Lung (tissue), 17 donors: ENCODE measurements at places on chromosomes 5 and 9. TPM values are rescaled to one million over a fixed set of nuclear protein-coding genes. Genes with fewer than 3 reads are reported as not detected.

The PLEKHG4B gene
- 4.0 TPM for total RNA-seq

The SPINK7 gene
- not detected for total RNA-seq

The NPR3 gene
- total RNA-seq = 13.7 TPM

The CSF1R gene
- total RNA-seq = 29.1 TPM

The PCDHGA2 gene
- total RNA-seq = 7.7 TPM

The RUSC2 gene
- 25.7 TPM for total RNA-seq

The KCNMB1 gene
- total RNA-seq = 5.2 TPM

The PCDHB16 gene
- 3.6 TPM for total RNA-seq

DNA sequence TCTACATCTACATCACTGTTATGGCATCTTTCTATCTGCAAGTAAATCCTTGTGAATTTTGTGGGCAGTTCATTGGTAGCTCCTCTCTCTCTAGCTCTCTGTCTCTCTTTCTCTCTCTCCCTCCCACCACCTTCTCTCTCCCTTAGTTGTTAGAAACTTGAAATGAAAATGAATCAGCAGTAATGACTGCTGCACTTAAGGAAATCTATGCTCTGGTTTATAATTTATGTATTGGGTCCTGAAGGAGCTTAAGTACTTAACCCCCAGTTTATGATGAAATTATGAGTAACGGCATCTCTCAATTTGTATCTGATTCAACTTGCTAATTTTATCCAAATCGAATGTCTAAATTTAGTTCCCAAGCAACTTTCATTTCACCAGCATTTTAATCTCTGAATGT is 52.0 kb upstream of the PTGER4 start:
- H3K27me3 ChIP-seq = no peaks in the 10 kb centered on the region
- no peak overlapping the region for H3K4me3 ChIP-seq
- no peaks in the 10 kb centered on the region for H3K4me1 ChIP-seq
- no peaks in the 10 kb centered on the region for H3K36me3 ChIP-seq

DNA sequence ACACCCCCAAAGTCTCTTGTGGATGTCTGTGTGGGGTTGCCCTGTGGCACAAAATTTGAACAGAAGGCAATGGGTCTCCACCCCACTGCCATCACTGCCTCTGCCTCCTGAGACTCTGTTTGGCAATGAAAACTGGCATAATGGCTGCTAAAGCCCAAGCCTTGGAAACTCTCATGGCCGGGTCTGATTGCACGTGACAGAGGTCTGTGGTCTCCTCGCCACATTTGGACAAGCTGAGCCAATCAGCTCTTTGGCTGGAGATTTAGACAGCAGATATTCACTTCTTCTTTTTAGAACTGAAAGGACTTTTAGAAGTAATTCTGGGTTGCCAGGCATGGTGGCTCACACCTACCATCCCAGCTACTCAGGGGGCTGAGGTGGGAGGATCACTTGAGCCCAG is 5.5 kb downstream of the GGTA1 start:
- H3K4me1 ChIP-seq = peaks cover 2% of the 10 kb centered on the region
- no peaks in the 10 kb centered on the region for H3K27me3 ChIP-seq
- no peak overlapping the region for H3K27ac ChIP-seq

- H3K27ac ChIP-seq = no peak overlapping the region
- no peak overlapping the region for H3K4me3 ChIP-seq
- H3K4me1 ChIP-seq = peaks cover 9% of the 10 kb centered on the region
Measured at GRCh38 chr9:133256686-133257091, 18.3 kb downstream of the ABO start.

DNA sequence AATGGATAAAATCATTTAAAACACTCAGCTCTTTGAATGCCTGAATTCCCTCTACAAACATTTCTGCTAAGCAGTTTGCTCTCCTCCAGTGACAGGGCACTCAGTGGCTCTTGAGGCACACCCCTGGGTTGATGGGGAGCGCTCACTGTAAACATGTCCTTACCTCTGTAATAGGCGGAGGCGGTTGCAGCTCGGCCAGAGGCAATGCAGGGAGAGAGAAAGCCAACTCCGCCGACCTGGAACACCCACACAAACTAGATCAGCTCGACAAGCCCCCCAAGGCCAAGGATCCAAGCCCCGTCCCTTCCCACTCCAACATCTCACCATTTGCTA is 329 bp downstream of the CDC23 start:
- peak overlapping the region; percentile 91 for H3K4me3 ChIP-seq
- peak overlapping the region; percentile 82 for H3K27ac ChIP-seq
- no peaks in the 10 kb centered on the region for H3K27me3 ChIP-seq
- H3K4me1 ChIP-seq = peaks cover 4% of the 10 kb centered on the region

DNA sequence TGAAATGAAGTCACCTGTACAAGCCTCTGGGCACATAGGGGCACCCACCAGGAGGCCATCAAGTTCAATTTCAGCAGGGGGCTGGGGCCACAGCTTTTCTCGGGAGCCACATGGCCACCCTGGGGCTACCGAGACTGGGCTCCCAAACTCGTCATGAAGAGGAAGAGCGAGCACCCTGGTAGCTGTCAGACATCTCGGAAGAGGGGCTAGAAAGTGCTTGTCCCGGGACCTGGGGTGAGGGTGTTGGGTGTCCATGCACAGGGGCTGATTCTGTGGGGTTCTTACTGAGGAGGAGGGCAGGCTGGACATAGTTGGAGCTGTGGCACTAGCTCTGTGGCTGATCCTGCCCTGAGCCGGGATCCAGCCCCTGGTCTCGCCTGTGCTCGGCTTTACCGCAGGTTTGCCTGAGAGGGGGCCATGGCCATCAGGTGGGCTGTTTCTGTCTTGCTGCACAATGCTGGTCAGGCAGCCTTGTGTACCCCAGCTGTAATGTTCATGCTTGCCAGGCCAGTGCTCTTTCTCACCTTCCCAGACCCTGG is 70.3 kb downstream of the PHF2 start:
- H3K27ac ChIP-seq = no peak overlapping the region
- H3K4me1 ChIP-seq = no peaks in the 10 kb centered on the region
- no peak for DNase-seq
- H3K27me3 ChIP-seq = no peaks in the 10 kb centered on the region

DNA sequence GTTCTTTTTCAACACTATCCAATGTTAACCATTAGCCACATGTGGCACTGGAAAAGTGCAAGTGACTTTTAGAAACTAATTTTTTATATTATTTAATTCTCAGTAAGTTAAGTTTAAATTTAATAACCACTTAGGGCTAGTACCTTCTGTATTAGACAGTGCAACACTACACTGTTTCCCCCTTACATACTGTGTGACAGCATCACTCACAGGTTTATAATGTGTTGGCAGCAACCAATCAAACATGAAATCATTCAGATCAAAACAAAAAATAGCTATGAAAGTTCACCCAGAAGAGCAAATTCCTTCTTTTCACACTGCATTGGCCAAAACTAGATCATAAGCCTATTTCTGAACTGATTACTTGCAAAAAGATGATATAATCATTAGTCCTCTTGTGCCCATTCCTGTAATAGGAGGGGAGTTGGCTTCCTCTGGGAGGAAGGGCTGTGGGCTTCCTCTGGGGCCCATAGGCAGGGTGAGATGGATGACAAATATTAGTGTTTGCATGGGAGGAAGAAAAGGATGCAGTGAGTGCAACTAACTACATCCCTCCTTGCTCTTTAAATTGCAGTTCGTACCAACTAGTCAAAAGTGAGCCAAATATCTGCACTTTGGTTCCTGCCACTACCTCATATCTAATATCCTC is 708.1 kb upstream of the RGMB start:
- no peaks in the 10 kb centered on the region for H3K4me1 ChIP-seq
- no peaks in the 10 kb centered on the region for H3K27me3 ChIP-seq
- H3K27ac ChIP-seq = no peak overlapping the region
- DNase-seq = no peak

DNA sequence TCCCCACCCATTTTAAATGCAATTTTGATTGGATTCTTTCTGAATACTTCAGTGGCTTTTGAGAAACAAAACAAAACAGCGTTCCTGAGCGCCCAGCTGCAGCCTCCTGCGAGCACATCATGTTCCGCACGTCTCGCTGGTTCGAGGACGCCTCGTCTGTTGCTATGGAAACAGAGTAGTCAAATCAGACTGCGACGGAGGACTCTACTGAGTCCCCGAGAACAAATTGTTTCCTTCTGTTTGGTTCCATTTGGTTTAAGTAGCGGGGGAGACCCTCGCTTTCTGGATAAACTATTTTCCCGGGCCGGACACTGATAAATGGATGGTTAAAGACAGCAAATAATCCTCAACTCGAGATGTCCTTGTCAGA is 69.0 kb downstream of the SLC28A3 start:
- peaks cover 3% of the 10 kb centered on the region for H3K4me1 ChIP-seq
- H3K27me3 ChIP-seq = no peaks in the 10 kb centered on the region
- H3K27ac ChIP-seq = no peak overlapping the region
- DNase-seq = peak; percentile 95
- H3K36me3 ChIP-seq = no peaks in the 10 kb centered on the region

GRCh38 chr5:31585895-31586270 is 53.0 kb upstream of the PDZD2 start:
- H3K27ac ChIP-seq = no peak overlapping the region
- no peaks in the 10 kb centered on the region for H3K4me1 ChIP-seq
- DNase-seq = no peak
- H3K36me3 ChIP-seq = no peaks in the 10 kb centered on the region
- H3K27me3 ChIP-seq = no peaks in the 10 kb centered on the region

GRCh38 chr9:123070198-123070597 is 36.7 kb downstream of the GPR21 start:
- H3K4me3 ChIP-seq = no peak overlapping the region
- peaks cover 6% of the 10 kb centered on the region for H3K4me1 ChIP-seq
- H3K36me3 ChIP-seq = peaks cover 39% of the 10 kb centered on the region

DNA sequence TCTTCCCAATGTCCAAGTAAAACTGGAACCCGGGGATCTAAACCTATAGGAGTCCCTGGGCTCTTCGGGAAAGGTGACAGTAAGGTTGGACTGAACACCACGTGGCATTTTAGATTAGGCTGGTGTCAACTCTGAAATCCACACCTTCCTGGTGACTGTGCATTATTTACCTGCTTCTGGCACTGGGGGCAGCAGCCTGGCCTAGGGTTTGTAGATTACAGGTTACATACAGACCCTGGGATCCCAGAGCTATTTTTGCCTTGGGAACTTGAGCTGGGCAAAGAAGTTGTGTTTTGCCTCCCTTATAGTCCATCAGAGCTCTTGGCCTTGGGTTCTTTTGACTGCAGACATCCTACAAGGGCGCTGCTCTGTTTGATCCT is 173.2 kb downstream of the DAB2IP start:
- H3K27me3 ChIP-seq = no peaks in the 10 kb centered on the region
- H3K27ac ChIP-seq = no peak overlapping the region
- no peaks in the 10 kb centered on the region for H3K36me3 ChIP-seq
- no peak for DNase-seq
- H3K4me1 ChIP-seq = peaks cover 6% of the 10 kb centered on the region

DNA sequence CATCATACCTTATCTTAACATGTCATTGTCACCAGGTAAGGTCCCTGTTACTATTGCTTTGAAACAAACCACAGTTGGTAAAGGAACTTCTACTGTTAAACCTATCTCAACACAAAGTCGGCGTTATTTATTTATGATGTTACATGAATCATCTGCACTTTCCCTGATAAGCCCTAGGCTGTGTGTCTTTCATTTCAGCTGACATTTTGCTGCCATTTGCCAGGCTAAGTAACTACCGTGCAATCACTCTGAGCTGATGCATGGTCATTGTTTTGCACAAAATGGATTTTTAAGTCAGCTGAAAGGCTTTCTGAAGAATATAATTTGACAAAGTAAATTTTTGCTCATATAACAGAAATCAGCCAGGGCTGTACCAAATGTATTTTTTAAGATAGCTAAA is 546.5 kb downstream of the ZNF608 start:
- no peaks in the 10 kb centered on the region for H3K27me3 ChIP-seq
- H3K36me3 ChIP-seq = no peaks in the 10 kb centered on the region
- peaks cover 7% of the 10 kb centered on the region for H3K4me1 ChIP-seq
- no peak overlapping the region for H3K27ac ChIP-seq

- H3K27ac ChIP-seq = no peak overlapping the region
- H3K27me3 ChIP-seq = no peaks in the 10 kb centered on the region
- no peak for DNase-seq
- H3K4me3 ChIP-seq = no peak overlapping the region
- no peaks in the 10 kb centered on the region for H3K36me3 ChIP-seq
- no peaks in the 10 kb centered on the region for H3K4me1 ChIP-seq
Measured at GRCh38 chr5:128778474-128778873, 186.8 kb upstream of the SLC27A6 start.

DNA sequence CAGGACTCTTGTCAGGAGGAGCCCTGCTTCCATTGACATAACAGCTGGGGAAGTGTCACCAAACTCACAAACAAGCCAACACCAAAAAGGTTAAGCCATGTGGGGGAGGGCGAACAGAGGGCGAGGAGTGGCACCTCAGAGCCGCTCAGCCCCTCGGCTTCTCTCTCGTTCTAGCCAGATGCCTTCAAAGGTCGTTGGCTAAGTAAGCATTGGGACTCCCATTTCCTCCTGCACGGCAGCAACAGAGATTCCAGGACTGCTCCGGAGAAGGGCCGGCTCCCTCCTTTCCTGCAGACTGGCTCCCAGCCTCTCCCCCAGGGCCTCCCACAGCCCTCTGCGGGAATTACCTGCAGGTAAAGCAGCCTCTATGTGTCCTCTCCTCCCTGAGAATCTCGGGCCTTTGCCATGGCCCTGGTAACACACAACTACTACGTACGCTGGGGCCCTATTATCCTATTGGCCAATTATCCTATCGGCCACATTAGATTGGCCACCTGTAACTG is 52.1 kb upstream of the RNU6ATAC start:
- H3K27me3 ChIP-seq = no peaks in the 10 kb centered on the region
- no peaks in the 10 kb centered on the region for H3K36me3 ChIP-seq
- DNase-seq = peak; percentile 62

DNA sequence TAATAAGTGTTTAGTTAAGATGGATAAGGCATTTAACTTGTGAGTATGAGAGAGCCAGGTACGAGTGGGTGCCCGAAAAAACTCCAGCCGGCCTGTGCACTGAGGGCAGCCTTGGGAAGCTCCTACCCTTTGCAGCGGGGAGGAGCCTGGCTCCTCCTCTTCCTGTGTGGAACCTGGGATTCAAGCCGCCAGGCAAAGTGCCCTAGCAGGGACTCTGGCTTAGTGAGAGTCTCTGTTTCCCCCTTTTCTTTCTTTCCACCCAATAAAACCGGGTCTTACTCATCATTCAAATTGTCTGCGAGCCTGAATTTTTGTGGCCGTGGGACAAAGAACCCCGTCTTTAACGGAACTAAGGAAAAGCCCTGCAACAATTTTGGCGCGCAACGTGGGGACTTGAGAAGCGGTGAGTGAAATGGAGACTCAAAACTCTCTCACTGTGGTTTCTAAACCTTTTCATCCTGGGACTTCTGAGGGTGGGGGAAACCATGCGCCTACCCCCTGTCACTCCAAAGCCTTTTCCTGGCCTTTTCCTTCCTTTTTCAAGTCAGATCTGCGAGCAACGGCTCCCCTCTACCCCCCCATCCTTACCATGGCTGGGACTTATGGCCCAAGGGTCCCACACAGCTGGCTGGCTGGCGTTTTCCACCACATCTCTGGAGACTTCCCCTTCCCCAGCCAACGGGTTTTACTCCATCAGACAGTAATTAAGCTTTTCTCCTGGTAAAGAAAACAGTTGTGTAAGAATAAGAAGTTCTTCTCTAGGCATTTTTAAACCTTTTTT is 535.7 kb upstream of the ACO1 start:
- DNase-seq = no peak
- H3K27me3 ChIP-seq = no peaks in the 10 kb centered on the region

- no peak overlapping the region for H3K4me3 ChIP-seq
- no peaks in the 10 kb centered on the region for H3K27me3 ChIP-seq
- no peak overlapping the region for H3K27ac ChIP-seq
- no peaks in the 10 kb centered on the region for H3K4me1 ChIP-seq
- peak; percentile 69 for DNase-seq
- H3K36me3 ChIP-seq = peaks cover 37% of the 10 kb centered on the region
Measured at GRCh38 chr9:127943731-127944144, 6.1 kb upstream of the DPM2 start.

GRCh38 chr9:89160806-89161205 is 17.8 kb downstream of the SHC3 start:
- no peak for DNase-seq
- peaks cover 6% of the 10 kb centered on the region for H3K4me1 ChIP-seq
- H3K27me3 ChIP-seq = no peaks in the 10 kb centered on the region
- H3K4me3 ChIP-seq = no peak overlapping the region
- no peaks in the 10 kb centered on the region for H3K36me3 ChIP-seq
